Esophagus squamous epithelium (tissue), 5 donors: ENCODE measurements at places on chromosomes 3 and 15.

- DNase-seq: no peak
Observed at GRCh38 chr3:38000242-38000916, 9.8 kb downstream of the VILL start.

DNA sequence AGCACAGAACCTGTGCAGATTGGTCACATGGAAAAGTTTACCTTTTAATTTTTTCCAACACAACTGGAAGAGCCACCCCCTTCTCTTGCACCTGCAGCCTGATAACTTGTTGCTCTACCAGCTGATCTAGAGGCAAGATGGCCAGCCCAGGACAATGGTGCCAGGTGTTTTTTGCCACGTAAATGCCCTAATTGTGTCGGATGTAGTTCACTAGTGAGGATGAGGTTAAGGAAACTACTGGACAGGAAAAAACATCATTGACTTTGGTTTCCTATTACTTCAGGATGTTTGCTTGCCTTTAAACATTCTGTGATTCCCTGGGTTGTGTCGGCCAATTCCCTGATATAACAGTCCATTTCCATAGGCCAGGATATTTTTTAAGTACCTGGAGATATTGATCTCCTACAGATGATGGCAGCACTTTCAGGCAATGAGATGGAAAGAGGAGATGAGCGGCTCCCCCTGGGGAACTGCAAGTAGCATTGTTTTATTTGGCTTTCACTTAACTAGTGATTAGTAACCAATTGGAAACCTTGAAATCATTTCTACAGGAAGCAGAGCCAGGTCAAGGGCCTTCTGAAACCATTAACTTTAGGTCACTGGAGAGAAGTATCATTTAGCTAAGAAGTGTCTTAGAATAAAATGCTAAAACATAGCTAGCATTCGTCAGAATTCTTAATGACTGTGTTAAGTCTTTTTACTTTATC, 72.5 kb downstream of the OSBPL10 start:
- DNase-seq: no peak

GRCh38 chr3:2446146-2446545, 347.5 kb downstream of the CNTN4 start:
- no peak for DNase-seq

DNA sequence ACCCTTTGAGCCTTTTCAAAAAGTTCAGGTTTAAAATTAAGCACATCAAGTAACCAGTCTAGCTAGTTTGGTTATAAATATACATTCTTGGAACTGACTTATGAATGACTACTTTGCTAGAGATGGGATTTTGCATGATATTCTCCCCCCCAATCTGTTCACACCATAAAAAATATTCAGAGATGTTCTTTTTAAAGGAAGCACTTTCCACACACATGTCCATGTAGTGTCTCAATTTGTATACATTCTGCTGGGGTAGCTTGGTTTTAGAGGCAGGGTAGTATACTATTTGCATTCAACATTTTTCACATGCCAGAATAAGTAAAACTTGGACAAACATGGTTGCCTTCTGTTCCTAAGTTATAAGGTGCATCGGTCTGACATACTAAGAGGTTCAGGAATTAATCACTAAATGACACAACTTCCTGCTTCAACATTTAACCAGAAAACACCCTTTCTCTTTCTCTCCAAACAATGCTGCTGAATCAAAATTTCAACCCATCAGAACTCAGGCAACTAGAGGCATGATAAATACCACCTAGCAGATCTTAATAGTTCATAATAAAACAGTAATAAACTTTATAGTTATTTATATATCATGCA, 57.0 kb downstream of the SUMF1 start:
- DNase-seq: no peak

DNA sequence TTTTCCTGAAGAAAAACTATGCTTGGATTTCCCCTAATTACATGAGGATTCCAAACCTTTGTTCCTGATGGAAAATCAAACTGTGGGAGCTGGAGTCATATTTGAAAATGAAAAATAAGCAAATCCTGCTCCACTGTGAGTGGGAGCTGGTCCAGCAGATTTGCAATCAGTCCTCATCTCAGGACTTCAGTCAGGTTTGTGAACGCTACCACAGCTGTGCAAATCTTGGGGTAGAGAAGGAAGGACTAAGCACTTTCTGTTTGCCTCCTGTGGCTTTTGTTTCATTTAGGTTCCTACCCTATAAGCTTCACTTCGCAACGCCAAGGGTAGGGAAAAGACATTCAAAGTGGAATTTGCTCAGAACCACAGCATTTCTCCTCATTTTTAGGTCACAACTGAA, 238.2 kb downstream of the TUSC7 start:
- no peak for DNase-seq

DNA sequence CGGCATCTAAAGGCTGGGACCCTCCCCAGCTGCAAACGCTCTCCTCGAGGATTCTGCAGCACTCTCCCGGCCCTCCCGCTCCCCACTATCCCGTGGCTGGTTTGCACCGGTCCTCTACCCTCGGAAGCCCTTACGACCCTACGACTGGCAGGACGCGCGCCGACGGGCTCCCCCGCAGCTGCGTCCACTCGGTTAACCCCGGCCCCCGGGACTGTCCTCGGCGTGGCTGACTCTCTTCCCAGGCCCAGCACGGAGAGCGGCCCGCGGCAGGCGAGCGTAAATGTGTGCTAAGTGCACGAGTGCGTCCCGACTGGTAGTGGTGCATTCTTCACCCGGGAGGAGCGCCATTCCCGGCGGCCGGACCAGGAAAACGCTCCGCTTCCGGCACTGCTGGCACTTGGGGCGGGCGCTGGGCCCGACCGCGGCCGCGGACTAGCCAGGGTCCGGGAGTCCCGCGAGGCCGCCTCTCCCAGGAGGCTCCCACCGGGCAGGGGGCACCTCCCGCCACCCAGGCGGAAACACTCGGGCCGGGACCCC, 508 bp downstream of the GORASP1 start:
- DNase-seq: no peak

GRCh38 chr15:50636146-50636545, 50.5 kb downstream of the TRPM7 start:
- DNase-seq: no peak

GRCh38 chr3:191192941-191193340, 6.1 kb upstream of the OSTN start:
- DNase-seq: no peak

DNA sequence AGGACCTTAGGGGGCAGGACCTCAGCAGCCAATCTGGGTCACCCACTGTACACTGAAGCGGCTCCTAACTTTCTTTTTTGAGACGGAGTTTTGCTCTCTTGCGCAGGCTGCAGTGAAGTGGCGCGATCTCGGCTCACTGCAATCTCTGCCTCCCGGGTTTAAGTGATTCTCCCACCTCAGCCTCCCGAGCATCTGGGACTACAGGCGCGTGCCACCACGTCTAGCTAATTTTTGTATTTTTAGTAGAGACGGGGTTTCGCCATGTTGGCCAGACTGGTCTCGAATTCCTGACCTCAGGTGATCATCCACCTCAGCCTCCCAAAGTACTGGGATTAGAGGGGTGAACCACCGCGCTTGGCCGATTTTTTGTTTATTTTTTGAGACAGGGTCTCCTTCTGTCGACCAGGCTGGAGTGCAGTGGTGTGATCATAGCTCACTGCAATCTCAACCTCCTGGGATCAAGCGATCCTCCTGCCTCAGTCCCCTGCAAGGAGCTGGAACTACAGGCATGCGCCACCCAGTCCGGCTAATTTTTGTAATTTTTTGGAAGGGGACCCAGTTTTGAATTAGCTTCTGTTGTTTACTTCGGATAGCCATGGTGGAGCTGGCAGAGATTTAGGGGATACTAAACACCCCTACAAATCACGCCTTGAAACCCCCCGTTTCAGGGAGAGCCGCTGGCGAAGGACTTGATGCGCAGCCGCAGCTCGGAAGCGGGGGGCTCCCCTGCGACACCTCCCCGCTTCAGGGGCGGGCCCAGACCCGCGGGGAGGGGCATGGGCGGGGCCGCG, 1.5 kb upstream of the CLK3 start:
- DNase-seq: no peak

- DNase-seq: no peak
Observed at GRCh38 chr3:23537101-23537551, 268.6 kb upstream of the UBE2E1 start.

- no peak for DNase-seq
Observed at GRCh38 chr3:37377670-37378069, 203.3 kb upstream of the LRRFIP2 start.

- no peak for DNase-seq
Observed at GRCh38 chr3:100044369-100044768, 69.9 kb downstream of the FILIP1L start.

GRCh38 chr15:80885016-80885579, 104.5 kb downstream of the MESD start:
- no peak for DNase-seq

GRCh38 chr15:31379042-31379441, 52.4 kb downstream of the KLF13 start:
- DNase-seq: no peak

DNA sequence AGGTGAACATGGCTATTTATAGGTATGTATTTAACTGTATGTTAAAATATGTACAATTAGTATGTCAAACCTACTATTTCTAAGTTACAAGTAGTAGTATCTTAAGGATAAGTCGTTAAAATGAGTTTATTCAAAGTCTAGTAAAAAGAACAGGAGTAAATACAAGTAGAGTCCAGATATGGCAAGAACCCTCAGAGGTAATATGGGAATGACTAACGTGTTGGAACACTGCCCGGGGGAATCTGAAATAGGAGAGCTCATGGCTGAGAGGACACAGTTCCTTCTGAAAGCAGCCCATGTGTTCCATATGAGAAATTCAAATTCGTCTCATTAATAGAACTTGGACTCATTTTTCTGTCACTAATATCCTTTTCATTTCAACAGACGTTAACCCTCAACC, 158.8 kb downstream of the CLSTN2 start:
- no peak for DNase-seq

DNA sequence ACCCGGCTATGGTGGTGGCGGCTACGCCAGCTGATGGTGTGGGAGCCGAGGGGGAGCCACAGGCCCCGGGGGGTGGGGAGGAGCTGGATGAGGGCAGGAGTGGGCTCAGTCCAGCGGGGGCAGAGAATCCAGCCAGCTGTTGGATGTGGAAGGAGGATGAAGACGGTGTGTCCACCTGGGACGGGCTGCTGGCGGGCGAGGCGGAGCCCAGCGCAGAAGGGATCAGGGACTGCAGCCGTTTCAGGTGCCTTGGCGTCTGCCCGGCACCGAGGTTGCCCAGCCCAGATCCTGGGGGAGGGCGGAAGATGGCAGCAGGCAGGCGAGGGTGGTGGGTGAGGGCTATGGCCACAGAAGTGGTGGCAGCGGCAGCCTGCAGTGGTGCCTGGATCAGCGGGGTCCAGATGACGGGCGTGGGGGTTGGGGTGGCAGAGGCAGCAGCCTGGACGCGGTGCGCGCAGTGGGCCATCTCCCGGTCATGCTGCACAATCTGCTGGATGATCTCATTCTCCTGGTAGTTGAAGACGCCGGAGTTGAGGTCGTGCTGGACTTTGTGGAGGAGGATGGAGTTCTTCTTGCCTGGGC, 45.3 kb downstream of the HCN4 start:
- DNase-seq: no peak

- no peak for DNase-seq
Observed at GRCh38 chr3:126317029-126317996, 39.9 kb downstream of the KLF15 start.

GRCh38 chr15:93319121-93319814, 230.3 kb upstream of the RGMA start:
- no peak for DNase-seq

DNA sequence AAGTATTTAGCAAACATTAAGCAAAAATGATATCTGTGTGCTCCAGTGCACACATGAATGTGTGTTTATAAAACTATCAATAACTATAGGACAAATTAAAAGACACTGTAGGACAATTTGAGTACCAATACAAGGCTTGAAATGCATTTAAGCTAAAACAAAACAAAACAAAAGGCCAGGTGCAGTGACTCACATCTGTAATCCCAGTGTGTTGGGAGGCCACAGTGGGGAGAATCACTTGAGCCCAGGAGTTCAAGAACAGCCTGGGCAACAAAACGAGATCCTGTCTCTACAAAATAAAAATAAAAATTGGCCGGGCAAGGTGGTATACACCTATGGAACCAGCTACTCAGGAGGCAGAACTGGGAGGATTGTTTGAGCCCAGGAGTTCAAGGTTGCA, 50.7 kb downstream of the CSNK1G1 start:
- DNase-seq: no peak

- DNase-seq: no peak
Observed at GRCh38 chr3:108461661-108462111, 48.7 kb downstream of the MYH15 start.
